ENCODE measurements at places on chromosomes 11 and 22.

GRCh38 chr11:37407461-37407860 lies 809.4 kb upstream of the RAG2 start:
- DNase-seq = no peak
- no peak overlapping the region for H3K4me3 ChIP-seq
- no peaks in the 10 kb centered on the region for H3K36me3 ChIP-seq
- no peaks in the 10 kb centered on the region for H3K27me3 ChIP-seq

DNA sequence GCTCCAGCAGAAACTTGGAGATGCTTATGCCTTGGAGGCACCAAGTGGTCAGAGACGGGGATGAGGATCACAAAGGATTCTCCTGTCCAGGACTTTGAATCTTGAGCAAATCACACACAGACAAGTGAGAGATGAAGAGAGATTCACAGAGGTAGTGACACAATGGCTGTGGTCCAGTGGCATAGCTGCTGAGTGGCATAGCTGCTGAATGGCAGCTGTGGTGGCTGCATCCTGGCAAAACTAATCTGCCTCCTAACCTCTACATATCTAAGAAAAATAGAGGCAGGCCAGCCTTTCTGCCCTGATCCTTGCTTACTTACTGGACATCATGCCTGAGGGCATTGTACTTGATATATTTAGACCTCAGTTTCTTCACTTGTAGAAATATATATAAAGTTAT lies 102.6 kb downstream of the CD44 start:
- H3K27ac ChIP-seq = no peak overlapping the region
- no peaks in the 10 kb centered on the region for H3K36me3 ChIP-seq
- H3K27me3 ChIP-seq = no peaks in the 10 kb centered on the region

DNA sequence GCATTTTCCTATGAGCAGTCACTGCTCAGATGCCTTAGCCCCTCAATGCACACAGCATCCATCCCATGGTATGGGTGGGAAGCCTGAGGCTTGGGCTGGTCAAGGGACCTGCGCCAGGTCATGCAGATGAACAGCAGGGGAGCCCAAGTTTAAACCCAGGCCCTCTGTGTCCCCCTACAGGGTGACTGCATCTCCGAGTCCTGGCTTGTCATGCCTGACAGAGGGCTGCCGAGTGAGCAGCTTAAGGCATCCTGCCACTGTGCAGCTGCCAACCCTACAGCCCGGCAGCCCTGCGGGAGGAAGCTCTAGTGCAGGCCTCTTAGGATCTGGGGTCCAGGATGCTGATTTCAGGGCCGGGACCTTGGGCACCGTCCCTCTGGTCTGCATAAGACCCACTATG lies 10.0 kb downstream of the IL2RB start:
- H3K27ac ChIP-seq = no peak overlapping the region
- H3K36me3 ChIP-seq = no peaks in the 10 kb centered on the region
- no peaks in the 10 kb centered on the region for H3K4me1 ChIP-seq
- no peaks in the 10 kb centered on the region for H3K27me3 ChIP-seq
- no peak for DNase-seq

DNA sequence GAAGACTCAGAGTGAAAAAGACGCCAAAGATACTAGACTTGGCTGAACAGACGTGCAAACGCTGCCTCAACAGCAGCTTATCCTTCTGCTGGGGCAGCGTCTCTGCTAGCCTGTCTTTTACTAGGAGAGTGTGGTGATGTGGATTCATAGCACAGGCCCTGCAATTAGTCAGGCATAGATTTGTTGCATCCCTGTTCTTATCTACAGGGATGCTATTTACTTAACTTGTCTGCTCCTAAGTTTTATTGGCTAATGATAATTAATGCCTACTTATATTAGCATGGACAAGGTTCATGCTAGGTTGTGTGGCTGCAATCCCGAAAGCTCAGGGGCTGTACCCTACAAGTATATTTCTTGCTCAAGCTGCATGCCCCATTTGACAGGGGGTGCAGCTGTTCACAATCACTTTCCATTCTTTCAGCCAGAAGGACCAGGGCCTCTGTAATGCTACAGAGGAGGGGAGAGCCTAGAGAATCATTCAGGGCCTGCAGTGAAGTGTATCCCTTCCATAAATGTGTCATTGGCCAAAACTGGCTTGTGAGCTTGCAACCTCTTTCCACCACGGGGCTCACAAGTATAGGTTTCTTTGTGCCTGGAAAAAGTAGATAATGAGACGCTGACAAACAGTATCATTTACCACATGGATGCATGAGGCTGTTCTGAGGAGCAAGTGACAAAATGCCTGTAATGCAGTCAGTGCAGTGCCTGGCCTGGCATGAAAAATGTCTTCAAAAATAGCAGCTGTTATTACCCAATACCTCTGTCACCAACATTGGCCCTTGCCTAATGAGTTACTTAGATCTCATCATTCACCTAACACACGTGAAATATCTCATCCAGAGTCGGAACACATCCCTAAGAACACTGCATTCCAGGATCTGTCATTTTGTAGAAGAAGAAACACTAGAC lies 685.8 kb upstream of the API5 start:
- no peak overlapping the region for H3K27ac ChIP-seq
- H3K27me3 ChIP-seq = no peaks in the 10 kb centered on the region
- no peaks in the 10 kb centered on the region for H3K36me3 ChIP-seq
- H3K4me3 ChIP-seq = no peak overlapping the region
- peak; percentile 11 for DNase-seq

DNA sequence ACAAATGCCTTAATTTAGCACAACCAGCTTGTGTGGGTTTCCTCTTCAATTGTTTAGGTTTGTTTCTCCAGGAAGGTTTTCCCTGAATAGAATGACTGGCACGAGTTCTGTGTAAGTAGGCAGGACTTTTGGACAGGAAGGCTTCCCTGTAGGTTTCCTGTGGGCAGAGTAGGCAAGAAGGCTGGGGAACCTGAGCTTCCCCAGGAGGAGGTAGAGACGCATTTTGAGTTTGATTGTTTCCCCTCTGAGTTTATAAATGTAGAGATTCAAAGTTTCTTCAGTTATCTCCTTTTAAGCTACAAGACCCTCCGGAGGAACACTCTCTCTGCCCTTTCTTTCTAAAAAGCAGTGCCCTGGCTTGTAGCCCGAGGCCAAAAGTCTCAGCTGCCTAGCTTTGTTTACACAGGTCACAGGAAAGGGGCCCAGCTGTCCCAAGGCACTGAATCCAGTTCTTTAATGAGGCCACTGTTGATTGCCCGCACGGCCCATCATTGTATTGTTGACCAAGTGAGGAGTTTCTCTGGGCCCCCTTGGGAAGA lies 66.6 kb upstream of the RDX start:
- DNase-seq = peak; percentile 29
- no peak overlapping the region for H3K4me3 ChIP-seq
- H3K4me1 ChIP-seq = peaks cover 6% of the 10 kb centered on the region
- H3K27ac ChIP-seq = no peak overlapping the region
- no peaks in the 10 kb centered on the region for H3K27me3 ChIP-seq

DNA sequence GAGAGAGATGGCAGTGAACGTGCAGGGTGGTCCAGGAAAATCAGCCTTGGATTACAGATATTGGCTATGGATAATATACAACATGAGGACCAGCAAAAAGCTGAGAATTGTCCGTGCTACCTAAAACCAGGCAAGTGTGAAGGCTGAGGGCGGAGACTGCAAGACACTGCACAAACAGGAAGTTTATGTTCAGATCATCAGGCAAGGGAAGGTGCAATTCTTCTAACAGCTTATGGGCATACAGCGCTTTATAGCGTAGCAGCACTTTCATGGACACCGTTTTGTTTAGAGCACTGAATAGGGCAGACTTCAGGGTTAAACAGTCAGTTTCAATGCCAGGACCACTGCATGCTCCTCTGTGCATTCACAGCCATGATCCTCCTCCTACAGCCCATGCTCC lies 93.1 kb upstream of the TMEM45B start:
- H3K27me3 ChIP-seq = no peaks in the 10 kb centered on the region
- H3K36me3 ChIP-seq = no peaks in the 10 kb centered on the region
- H3K4me3 ChIP-seq = no peak overlapping the region
- H3K27ac ChIP-seq = no peak overlapping the region
- no peaks in the 10 kb centered on the region for H3K4me1 ChIP-seq
